CD4-positive, alpha-beta T cell treated with Interferon alpha-2 for 1 hour (primary cell): ENCODE measurements at places on chromosomes 7 and 10.

DNA sequence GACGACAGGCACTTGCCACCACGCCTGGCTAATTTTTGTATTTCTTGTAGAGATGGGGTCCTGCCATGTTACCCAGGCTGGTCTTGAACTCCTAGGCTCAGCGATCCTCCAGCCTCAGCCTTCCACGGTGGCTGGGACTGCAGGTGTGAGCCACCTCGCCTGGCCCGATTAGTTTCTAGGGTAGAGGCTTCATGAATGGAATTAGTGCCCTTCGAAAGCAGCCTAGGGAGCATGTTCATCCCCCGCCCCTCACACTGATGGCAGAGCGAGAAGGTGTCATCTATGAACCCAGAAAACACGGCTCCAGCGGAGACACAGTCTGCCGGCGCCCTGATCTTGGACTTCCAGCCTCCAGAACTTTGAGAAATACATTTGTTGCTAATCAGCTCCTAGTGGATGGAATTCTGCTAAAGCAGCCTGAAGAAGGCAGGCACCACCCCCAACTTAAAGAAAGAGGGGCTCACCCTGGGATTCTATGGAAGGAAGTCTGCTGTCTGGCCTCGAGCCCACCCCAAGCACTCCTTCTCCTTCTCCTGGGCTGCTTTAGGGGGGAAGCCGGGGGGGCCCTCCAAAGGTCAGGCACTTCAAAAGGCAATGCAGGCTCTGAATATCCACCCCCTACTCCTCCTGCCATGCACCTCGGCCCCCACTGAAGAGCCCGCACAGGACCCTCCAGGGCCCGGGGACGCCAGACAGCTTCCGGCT, 10.1 kb downstream of the PDGFA start:
- DNase-seq = no peak

GRCh38 chr10:11245510-11245909, 227.8 kb downstream of the CELF2 start:
- no peak for DNase-seq

DNA sequence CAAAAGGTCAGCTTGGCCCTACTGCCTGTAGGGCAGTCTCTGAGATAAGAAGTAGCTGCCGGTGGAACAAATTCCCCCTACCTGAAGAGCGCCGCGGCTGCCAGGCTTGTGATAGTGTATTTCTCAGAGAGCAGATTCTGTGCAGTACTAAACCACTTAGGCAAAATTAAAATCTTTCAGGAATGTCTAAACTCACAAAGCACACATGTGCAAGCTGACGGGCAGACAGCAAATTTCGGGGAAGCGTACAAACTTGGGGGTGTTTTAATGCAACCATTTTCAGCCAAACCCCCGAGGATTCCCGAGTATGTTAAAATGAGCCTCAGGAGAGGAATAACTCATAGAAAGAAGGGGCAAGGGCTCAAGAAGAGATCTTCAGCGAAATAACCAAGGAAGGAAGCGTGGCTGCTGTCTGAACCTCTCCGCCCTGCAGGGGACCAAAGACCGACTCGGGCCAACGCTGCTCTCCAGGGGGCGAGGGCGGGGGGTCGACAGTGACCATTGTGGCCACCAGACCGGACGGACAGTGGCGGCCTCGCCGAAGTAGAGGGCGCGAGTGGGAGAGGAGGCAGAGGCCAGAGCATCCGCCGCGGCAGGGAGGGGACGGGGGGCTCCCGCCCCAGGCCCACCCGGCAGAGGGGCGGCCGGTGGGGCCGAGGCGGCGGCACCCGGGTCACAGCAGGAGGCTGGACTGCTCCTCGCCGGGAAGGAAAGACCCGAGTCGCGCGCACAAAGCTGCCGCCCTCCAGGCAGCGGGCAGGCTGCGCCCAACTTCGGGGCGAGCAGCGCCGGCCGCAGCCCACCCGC, 819 bp downstream of the HYCC1 start:
- no peak for DNase-seq

DNA sequence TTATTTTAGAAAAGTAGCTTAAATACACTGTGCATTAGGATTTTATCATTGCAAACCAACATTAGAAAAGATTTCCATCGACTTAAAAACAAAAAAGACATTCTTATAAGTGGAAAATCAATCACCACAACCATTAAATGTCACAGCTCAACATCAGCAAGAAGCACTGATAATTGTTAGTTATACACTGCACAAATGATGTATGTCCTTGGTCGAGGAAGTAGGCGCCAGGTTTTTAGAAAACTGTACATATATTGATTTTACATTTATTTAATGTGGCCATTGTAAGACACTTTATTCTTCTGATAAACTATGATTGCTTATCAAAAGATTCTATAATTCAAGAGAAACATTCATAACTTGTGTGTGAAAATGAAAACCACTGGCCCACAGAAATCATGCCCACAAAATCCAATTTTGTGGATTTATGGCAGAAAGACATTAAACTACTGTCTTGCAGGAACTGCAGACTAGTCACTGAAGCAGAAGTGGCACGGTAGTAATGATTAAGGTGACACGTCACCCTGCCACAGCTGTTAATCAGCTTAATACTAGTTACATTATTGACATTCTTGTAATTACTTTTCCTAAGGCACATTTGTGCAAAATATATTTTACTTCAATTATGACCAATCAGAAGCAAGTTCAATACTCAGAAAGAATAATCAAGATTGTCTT, 79.4 kb downstream of the VPS41 start:
- DNase-seq = no peak

- DNase-seq = no peak
Measured at GRCh38 chr7:98434087-98434486, 33.2 kb upstream of the BAIAP2L1 start.

GRCh38 chr7:16432425-16432731, 11.0 kb upstream of the CRPPA start:
- DNase-seq = no peak

- peak; percentile 53 for DNase-seq
Measured at GRCh38 chr7:101602484-101603241, 26.4 kb downstream of the MYL10 start.

DNA sequence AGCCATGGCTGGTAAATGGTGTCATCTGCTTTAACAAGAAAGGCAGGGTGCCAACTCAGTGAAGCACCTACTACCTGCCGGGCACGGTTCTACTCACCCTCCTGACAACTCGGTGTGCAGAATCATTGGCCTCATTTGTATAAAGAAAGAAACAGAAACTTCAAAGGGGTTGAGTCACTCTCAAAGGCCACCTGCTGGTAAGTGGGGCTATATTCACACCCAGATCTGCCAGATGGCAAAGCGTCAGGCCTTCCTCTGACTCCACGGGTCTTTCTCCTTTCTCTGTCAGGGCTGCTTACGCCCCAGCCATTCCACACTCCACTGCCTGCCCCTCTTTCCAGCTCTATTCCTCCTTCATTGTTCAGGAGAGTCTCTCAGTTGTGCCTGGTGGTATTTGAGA, 309.2 kb downstream of the GFRA1 start:
- no peak for DNase-seq

DNA sequence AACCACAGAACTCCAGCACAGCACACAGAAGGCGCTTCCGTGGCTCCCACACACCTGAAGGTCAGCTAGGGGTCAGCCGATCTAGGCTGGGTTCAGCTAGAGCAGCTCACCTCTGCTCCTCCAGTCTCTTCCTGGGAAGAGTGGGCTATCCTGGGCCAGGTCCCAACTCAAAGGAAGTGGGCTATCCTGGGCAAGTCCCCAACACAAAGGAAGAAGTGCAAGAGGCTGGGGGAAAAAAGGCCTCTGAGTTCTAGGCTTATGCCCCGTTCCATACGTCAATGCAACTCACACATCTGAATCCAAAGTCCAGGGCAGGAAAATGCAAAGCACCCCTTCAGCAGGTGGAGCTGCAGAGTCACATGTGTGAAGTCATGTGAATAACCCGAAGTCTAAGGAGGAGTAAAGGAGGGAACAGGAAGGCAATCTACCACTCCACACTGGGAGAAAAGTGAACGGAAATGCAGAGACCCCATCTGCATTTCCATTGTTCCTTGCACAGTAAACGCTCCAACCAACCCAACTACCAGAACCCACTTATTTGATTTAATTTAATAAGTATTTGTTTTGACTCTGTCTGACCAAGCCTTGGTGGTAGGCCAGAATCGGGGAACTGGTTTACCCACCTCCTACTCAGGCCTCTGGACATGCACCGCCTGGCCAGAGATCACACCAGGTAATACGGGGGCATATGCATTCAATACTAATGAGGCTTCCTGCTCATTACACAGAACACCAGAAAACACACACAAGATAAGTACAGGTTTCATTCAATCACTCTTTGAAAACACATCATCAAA, 95.5 kb upstream of the RNF32 start:
- DNase-seq = no peak

GRCh38 chr7:66076462-66077329, 1.1 kb downstream of the ASL start:
- no peak for DNase-seq

DNA sequence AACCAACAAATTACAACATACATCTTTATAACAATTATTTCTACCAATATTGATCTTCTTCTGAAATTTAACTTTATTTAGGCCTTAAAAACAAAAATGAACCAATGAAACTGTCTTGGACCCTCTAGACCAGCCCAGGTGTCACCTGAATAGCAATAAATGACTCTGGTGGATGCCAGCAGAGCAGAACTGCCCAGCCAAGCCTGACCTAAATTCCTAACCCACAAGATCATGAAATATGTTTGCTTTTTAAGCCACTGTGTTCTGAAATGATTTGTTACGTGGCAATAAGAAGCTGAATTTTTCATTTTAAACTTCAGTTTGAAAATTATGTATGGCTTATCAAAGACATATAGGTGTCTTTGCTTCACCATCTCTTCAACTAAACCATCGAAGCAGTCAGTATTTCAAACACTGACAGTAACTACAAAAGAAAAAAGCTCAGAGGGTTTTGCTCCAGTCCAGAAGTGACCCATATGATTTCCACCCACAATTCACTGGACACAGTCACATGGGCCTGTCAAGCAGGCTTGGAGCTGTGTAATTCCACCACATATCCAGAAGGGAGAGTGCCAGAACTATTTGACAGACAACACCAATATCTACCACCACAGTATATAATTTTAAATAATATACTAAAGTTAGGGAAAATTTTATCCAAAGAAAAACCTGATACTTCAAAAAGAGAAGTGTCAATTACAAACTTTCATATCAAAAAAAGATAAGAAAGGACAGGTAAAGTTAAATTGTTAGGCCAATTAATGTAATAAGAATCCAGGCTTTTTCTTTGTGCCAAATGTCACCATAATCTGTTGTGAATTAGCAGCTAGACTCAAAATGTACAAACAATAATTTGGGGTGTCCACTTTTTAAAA, 94.5 kb downstream of the KMT2C start:
- DNase-seq = no peak

DNA sequence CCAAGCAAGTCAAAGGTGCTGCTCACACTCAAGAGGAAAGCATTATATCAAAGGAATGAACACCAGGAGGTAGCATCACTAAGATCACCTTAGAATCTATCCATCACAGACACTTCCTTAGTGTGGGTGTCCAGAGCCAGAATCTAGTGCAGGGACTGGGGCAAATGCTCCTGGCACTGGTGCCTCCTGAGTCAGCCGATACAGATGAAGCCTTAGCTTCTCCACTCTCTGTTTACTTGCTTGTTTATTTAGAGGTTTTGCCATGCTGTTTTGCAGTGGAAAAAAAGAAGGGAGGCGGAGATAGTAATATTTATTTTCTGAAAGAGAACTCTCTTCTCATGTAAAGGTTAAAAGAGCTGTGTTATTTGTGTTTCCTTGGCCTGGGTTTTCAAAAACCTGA, 303.1 kb downstream of the WDR11 start:
- DNase-seq = no peak

- no peak for DNase-seq
Measured at GRCh38 chr7:30450983-30451497, 27.5 kb downstream of the NOD1 start.

GRCh38 chr10:11724938-11725776, 17.0 kb upstream of the ECHDC3 start:
- DNase-seq = peak; percentile 12

DNA sequence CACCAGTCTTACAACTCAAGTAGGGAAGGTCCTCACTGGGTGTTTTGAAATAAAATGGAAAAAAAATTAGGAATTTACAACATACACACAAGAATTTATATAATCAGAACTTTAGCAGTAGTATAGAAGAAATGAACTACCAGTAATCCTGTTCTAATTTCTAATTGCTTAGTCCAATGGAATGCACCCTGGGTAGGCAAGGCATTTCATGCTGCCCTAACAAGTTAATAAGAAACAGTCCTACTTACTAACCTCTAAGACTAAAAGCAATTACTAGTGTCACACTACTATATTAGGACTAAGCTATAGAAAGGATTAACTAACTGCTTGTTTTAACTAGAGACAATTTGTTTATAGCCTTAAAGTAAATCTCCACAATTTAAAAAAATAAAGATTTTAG, 158.1 kb downstream of the BTAF1 start:
- no peak for DNase-seq

GRCh38 chr10:67302701-67303100, 376.9 kb downstream of the LRRTM3 start:
- DNase-seq = no peak

- no peak for DNase-seq
Measured at GRCh38 chr7:152203095-152203494, 177.6 kb downstream of the GALNT11 start.

DNA sequence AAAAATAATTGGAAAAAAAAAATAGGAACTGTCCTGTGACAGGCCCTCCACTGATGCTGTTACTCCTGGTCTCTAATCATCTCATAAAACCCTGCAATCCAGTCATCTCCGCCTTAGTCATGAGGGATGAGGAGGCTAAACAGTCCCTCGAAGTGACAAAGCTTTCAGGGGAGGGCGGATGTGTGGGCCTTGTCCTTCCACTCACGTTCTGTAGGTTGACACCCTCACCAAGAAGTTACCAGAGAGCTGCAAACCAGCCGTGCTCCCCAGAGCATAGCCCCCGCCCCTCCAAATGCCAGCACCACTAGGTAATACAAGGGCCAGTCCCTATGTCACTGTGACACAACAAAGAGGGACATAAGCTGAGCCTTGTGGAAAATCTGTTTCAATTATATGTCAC, 11.9 kb downstream of the COBL start:
- no peak for DNase-seq

GRCh38 chr10:31030260-31030659, 1.4 kb downstream of the ZNF438 start:
- DNase-seq = no peak

GRCh38 chr10:48343921-48344598, 37.6 kb downstream of the MAPK8 start:
- no peak for DNase-seq

GRCh38 chr10:74011770-74012169, 13.9 kb downstream of the VCL start:
- no peak for DNase-seq
